ENCODE measurements at places on chromosomes 11 and 22.
A peak's percentile ranks its signal among the peaks of the same experiment; 100 is the strongest.

DNA sequence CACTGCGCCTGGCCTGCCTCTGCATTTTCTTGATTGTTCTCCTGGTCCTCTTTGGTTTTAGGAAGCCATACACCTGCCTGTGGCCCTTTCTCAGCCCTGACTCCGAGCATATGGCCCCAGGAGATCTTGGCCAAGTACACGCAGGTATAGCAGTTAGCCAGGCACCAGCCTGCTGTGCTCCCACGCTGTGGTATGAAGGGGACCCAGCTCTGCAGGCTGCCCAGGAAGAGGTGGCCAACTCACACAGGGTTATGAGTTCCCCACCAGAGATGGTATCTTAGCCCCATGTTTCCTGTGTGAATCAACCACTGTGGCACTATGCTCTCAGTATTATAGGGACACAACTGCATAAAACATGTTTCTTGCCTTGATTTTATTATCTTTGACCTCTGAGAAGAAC is 31.1 kb downstream of the SGSM3 start:
- DNase-seq, result no peak

- no peak for DNase-seq
These were observed 20.8 kb upstream of the GAL start for GRCh38 chr11:68663482-68664010.

DNA sequence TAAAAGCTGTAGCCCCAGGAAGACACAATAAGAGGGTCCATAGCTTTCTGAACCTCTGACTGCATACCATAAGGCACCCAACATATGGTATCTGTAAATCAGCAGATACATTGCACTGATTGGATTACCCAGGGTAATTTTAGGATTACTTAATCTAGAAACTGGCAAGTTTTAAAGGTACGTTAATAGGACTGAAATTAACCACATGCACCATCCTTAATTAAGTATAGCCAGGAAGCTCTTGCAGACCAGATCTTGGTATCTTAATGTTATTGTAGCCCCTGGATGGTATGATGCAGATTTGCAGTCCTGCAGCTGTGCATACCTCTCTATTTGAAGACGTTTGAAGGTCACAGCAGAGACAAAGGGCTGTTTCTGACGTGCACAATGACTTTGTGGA is 72.8 kb downstream of the ARHGAP42 start:
- no peak for DNase-seq

- peak; percentile 57 for DNase-seq
These were observed 21.3 kb upstream of the PIK3IP1 start for GRCh38 chr22:31313366-31314147.

DNA sequence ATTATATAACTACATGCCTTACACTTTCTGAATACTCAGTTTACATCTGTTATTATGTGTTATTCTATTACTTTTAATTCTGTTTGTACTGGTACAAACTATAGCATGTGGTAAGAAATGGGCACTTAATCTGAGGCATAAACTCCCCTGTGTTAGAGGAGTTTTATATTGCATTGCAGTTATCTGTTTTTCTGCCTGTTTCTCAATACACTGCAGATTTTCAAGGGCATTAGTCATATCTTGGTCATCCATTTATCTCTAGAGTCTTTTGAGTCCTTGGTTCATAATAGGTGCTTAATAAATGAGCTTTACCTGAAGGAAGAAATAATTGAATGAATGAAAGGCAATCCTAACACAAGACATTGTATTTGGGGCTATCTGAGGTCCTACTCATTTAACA is 182.9 kb upstream of the CTSC start:
- DNase-seq, result no peak

DNA sequence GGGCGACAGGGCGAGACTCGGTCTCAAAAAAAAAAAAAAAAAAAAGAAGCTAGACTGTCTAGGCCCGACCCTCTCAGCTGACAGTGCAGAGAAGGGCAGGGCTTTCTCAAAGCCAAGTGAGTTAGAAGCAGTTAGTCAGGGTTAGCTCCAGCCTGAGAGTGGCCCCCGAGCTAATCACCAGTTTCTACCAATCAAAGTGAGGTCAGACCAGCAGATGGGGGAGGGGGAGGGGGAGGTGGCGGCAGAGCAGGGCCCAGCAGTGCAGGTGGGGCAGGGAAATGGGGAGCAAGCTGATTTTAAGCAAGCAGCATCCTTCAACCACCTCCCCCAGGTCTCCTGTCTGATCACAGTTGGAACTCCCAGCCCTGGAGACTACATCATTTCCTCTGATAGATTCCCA is 55.3 kb upstream of the PRR5 start:
- no peak for DNase-seq

DNA sequence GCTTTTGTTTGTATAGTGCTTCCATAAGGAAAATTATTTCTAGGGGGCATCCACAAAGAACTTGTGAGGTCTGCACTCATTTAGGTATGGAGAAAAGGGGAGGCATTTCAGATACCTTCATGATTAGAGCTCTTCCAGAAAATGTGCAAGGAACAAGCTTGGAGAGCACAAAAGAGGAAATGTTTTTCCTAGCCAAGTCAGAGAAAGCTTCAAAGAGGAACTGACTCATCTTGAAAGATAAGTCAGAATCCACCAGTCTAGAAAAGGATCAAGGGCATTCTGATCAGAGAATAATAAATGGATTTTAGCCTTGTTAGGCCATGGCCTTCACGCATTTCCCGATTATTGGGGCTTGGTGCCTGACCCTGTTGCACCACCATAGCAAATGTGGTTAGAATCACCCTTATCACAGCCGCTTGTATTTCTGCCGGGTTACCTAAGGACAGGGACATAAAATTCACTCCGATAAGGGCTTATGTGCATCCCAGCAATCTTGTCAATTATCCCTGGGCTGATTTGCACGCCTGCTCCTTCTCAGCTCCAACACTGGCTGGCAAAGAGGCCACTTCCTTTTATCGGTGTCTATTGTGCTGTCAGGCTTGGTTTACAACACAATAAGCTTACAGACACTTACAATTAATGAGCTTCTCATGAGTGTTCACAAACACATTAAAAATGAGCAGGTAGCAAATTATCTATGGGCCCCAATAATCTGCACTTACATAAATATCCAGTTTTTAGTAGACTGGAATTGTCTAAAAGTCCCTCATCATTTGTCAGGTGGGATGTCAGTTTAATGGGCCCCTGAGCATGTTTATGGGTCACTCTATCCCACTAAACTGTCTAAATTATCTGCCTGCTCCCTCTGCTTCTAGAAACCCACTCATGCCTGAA is 613.5 kb downstream of the SOX6 start:
- DNase-seq, result peak; percentile 70

DNA sequence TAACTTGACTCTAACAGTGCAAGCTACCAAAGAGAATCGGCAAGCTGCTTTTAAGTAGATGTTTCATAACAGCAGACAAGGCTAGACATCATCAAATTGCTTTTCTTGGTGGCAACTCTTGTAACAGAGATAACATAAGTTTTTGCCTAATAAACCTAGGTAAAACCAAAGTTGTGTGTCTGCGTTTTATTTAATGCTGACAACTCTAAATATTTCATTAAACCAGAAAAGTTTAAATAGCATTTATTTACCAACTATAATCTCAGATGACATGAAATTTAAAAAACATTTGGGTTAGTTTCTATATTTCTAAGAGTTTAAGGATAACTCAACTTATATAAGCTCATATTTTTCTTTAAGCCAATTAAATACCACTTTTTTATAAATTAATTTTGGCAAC is 19.3 kb upstream of the IFITM3 start:
- no peak for DNase-seq
